Femur (tissue), 1 donor: ENCODE measurements at places on chromosomes 1 and 21.

GRCh38 chr21:15894596-15894995 is 164.8 kb downstream of the USP25 start:
- DNase-seq = no peak

- peak; percentile 97 for DNase-seq
Observed at GRCh38 chr1:156746728-156747631, 4.5 kb downstream of the HDGF start.

- DNase-seq = no peak
Observed at GRCh38 chr1:101769520-101769919, 227.2 kb downstream of the OLFM3 start.

DNA sequence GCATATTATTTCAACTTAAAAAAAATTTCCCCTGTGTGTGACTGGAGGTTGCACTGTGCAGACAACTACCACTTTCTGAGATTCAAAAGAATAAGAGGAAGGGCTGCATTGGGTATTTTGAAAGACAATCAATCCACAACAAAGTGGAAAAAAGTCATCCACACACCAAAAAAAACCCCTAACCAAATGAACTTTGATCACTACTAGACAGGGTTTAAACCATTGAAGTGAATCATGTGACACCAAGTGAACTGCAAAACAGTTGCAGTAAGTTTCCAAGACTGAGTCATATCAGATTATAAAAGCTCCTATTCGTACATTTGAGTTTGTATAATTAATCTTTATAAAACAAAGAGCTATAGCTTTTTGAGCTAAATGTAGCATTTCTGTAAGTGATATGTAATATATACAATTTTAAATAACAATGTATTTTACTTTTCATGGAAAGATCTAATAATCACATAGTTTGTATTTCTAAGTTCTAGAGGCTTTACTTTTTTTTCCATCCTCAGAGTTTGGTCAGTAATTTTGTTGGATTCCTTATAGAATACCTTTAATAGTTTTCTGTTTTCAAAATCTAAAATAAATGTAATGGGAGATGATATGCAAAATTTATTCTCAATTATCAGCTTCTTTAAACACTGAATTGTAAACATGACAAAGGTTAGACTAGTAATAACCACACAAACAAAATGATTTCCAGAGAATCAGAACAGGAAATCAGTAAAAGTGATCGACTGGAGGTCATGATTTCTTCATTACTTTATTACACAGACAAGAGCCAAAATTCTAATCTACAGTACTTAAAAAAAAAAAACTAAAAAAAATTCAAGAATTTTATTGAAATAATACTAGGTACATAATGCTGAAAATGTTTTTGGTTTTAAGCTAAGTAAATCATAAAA is 50.5 kb upstream of the GFI1 start:
- DNase-seq = no peak

DNA sequence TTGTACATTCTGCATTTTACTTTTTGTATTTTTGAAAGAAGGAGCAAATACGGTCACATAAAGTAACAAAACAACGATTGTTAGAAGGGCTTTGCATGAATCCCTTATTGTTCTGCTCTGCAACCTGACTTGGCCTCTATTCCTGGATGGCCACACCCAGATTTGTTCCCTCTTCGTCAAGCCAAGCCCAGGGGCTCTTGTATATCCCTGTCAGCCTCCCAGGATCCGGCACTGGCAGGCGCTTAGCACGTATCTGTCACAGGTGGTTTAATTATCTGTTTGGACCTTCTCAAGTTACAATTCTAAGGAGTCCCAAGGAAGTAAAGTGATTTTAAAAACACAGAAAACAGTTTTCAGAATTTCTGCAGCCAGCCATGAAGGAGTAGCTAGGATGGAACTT is 28.0 kb downstream of the CRYAA start:
- peak; percentile 34 for DNase-seq

DNA sequence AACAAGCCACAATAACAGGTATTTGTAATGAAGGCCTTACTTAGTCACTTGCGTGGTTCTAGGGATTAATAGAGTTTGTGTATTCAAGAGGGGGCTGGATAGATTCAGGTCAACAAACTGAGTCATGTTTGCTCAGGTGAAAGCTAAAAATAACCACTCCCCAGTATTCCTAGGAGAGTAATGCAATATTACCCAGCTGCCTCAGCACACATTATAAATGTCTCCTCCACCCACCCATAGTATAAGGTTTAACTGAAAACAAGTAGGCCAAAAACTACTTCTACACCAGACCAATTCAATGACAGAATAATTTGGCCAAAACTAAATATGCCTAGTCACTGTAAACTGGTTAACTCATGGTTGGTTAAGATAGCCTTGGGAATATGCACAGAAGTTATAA is 34.4 kb downstream of the WLS start:
- DNase-seq = no peak

- DNase-seq = no peak
Observed at GRCh38 chr21:25412100-25412499, 195.2 kb downstream of the MRPL39 start.

DNA sequence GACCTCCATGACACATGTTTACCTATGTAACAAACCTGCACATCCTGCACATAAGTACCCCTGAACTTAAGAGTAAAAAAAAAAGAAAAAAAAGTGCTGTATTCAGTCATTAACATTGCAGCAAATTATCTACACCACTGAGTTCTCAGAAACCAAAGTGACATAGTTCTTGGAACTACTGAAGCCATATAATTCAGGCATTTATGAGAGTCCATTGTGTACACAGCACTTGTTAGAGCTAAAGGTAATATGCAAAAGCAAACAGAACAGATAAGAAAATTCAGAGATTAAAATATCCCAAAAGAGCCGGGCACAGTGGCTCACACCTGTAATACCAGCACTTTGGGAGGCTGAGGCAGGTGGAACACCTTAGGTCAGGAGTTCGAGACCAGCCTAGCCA is 38.0 kb downstream of the F5 start:
- DNase-seq = no peak
